AG04450 (cell line): ENCODE measurements at places on chromosomes 4 and X.

DNA sequence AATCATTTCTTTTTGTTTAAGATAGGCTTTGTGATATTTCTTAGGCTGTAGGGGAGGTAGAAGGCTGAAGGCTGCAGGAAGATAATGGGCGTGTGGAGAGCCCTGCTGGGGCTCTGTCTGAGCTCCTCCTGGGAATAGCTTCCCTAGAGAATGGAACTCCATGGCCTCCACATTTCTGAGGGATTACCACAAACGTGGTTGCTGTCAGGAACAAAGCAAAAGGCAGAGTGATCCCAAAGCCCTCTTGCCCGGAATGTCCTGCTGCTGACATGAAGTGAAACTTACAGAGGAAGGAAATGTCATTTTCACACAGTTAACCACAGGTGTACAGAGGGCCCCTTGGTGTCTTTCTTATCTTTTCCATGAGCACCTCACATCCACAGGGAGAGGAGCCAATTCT lies 89.3 kb downstream of the DDIT4L start:
- DNase-seq, result no peak

- DNase-seq, result no peak
Observed at GRCh38 chr4:10688846-10689245, 4.3 kb upstream of the CLNK start.

DNA sequence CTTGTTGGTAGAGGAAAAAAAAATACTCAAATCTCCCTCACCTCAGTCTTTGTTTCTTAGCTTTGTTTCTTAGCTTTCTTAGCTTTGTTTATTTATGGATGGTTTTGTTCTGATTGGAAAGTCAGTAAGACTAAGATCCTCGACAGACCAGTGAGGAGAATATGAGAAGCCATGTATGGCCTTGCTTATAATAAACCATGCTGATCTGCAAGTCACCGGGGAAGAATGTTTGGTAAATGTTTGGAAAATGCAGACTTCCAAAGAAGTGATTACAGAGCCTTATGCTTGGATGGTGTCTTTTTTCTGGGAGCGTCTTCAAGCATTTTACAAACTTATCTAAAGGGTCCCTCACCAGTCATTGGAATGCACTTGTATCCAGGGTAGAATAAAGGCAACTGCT lies 90.1 kb upstream of the NOCT start:
- peak; percentile 33 for DNase-seq

DNA sequence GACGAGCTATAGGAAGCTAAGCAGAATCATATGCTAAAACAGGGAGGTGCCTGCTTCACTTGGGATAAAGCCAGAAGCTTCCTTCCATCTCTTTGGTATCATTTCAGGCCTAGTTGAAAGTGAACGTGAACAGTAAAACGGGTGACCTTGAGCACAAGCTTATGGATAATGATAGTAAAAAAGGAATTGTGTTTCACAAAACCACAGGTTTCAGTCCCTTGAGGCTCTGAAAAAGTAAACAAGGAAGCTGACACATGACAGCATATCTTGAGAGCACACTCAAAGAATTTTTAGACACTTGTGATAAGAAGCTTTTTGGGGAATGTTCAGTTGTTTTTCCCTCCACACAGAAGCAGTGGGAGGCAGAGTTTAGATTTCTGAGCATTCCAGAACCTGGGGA lies 286.1 kb downstream of the DCHS2 start:
- no peak for DNase-seq

DNA sequence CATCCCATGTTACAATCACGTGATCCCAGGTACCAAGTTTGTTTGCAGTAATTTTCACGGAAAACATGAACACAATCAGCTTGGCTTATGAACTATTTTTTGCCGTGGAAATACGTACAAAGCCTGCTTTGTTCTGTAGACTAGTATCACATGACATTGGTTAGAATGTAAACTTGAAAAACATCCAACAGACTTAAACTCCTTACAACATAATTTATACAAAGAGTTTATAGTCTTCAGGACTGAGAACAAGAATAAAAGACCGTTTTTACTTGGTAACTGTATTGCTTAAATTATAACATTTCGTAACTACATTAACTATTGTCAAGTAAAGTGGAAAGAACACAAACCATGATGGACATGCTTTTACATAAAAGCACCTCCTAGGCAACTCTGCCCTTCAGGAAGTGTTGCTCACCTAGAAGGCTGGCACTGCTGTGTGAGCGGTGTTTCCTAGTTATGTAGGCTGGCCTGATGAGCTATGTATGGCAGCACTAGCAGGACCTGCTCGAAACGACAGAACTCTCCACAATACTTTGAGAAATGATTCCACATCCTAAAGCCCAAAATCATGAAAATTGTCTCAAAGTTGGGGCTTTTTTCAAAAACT lies 41.8 kb upstream of the WDR1 start:
- peak; percentile 10 for DNase-seq

- no peak for DNase-seq
Observed at GRCh38 chrX:39967348-39967747, 130.4 kb downstream of the BCOR start.

GRCh38 chr4:148573296-148573695 lies 131.1 kb upstream of the NR3C2 start:
- no peak for DNase-seq

DNA sequence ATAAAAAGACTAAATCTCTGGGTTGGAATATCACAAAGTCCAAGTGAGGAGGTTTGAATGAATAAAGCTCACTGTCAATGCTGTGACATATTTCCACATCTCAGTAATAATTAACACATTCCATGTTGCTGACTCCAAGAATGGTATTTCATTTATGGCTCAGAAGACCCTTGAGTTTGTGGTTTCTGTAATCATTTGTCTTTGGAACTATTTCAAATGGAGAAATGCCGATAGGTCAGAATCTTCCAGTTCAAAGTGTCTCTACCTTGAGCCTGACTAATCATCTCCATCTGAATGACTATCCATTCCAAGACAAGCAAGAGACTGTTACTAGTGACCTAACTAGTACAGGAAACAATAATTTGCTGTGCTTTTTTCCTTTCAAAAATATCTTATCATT lies 24.2 kb upstream of the SLC2A9 start:
- DNase-seq, result no peak

GRCh38 chr4:169340834-169341233 lies 70.1 kb upstream of the SH3RF1 start:
- DNase-seq, result no peak

- no peak for DNase-seq
Observed at GRCh38 chrX:67720344-67720743, 176.5 kb downstream of the AR start.

- no peak for DNase-seq
Observed at GRCh38 chr4:43234626-43235415, 342.3 kb downstream of the GRXCR1 start.

DNA sequence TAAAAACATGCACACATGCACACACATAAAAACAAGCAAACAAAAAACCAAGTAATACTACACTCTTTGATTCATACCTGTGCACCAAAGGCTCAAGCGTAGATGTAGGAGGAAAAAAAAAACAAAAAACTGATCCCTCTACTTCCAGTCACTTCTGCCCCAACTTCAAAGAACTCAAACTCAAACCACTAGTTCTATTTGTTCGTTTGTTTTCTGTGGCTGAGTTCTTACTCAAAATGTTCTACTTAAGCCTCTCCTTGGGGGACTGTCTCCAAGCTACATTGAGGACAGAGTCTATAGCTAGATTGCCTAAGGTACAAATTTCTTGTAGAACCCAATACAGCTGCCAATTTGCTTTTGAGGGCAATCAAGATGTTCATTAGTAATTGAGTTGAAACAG lies 171.0 kb upstream of the ATOH1 start:
- DNase-seq, result no peak

DNA sequence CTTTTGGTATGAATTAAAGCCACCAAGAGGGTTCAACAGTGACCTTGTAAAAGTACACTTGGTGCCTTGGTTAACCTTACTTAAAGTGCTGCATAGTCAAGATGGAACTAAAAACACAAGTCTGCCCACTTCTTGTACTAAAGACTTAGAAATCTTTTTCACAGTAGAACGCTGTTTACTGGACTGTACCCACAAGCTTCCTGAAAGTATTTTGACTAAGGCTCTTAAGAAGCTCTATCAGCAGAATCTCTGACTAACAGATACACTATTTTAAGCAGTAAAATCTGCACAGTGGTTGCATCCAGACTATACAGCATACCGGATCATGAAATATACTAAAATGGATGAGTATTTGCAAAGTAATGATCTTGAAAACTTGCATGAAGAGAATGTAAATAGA lies 7.2 kb downstream of the RAB28 start:
- peak; percentile 54 for DNase-seq

- no peak for DNase-seq
Observed at GRCh38 chrX:42399632-42400024, 378.3 kb downstream of the PPP1R2C start.

- no peak for DNase-seq
Observed at GRCh38 chrX:101394372-101394771, 3.6 kb downstream of the RPL36A start.

- no peak for DNase-seq
Observed at GRCh38 chr4:179631321-179631720, 2189.1 kb upstream of the AGA start.

GRCh38 chrX:13414006-13414647 lies 94.3 kb upstream of the ATXN3L start:
- no peak for DNase-seq

- no peak for DNase-seq
Observed at GRCh38 chr4:125169192-125169591, 145.6 kb upstream of the FAT4 start.

GRCh38 chr4:144179152-144179739 lies 38.7 kb upstream of the GYPA start:
- DNase-seq, result no peak

GRCh38 chr4:11720292-11720691 lies 291.6 kb upstream of the HS3ST1 start:
- no peak for DNase-seq

DNA sequence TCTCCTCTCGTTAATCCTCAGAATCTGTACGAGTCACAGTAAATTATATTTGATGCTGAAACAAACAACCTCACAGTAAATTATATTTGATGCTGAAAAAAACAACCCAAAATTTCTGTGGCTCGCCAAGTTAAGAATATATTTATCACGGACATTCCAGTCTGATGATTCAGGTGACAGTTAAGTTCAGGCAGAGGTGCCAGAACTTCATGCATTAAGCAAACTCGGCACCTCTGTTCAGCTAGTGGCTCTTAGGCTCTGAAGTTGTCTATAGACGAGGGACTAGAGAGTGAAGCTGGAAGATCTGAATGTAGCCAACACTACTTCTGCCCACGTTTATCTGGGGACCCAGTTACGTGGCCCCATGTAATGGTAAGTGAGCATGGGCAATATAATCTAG lies 132.2 kb upstream of the AGA start:
- DNase-seq, result no peak

DNA sequence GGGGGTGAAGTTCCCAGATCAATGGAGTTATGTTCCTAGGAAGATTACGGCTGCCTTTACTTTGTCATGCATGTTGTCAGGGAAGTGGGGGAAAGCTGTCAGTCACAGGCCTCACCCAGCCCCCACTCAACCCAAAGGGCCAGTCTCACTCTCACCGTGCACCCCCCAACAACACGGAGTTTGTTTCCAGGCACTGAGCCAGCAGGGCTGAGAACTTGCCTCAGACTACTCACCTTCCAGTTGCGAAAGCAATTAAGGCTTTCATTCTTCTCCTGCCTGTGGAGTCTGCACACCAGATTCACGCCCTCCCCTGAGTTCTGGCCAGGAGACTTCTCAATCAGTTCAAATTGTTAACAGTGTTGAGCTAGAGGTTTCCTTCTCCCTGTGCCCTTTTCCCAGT lies 114.3 kb downstream of the SH3BGRL start:
- no peak for DNase-seq

DNA sequence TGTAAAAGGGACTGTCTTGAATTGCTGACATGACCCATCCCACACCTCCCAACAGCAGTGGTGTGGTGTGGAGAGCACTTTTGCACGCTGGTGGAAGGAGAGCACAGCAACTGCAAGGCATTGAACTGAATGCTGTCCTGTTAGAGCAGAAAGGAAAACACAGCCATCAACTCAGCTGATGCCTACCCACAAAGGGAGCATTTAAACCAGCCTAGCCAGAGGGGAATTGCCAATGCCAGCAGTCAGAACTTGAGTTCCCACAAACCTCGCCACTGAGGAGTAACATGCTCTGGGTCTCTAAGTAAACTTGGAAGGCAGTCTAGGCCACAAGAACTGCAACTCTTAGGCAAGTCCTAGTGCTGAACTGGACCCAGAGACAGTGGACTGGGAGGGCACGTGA lies 31.9 kb downstream of the MAGED4 start:
- DNase-seq, result no peak

- DNase-seq, result peak; percentile 34
Observed at GRCh38 chrX:24259544-24260240, 54.2 kb downstream of the SUPT20HL2 start.

DNA sequence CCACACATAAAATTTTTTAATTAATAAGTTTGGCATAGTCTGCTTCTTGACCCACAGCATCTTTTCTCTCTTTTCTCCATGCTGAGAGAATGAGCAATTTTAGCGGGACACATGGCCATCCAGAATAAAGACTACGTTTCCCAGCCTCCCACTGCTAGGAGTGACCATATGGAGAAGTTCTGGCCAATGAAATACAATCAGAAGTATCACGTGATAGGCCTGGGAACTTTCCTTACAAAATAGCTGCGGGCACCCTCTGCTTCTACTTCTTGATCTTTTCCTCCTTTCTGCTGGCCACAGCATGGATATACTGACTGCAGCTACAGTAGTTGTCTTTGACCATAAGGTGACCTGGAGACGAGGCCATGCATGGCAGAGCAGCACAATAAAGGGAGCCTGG lies 348.0 kb downstream of the BCOR start:
- no peak for DNase-seq

DNA sequence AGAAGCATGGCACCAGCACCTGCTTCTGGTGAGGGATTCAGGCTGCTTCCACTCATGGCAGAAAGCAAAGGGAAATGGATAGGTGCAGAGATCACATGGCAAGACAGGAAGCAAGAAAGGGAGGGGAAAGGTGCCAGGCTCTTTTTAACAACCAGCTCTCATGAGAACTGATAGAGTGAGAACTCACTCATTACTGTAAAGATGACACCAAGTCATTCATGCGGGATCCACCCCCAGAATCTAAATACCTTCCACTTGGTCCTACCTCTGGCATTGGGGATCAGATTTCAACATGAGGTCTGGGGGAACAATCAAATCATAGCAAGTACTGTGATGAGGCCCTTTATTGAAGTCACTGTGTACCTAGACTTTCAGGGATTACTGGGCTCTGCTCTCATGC lies 72.0 kb upstream of the PRDM5 start:
- no peak for DNase-seq

DNA sequence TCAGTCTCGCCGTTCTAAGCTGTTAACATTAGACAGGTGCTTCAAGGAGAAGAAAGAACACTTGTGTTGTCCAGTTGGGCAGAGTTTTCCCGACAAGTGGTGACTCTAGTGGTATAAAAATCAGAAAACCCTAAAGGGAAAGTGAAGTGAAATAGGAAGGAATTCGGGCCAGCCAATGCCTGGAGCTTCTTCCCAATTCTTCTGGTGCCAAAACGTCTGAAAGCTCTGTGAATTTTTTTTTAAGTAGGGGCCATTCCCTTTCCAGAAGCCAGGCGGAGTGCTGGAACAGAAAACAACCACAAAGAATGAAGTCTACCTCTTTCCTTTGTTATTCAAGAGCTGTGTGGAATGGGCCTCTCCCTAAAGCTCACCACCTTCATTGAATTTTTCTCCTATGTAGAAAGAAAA lies 43.1 kb upstream of the PPARGC1A start:
- DNase-seq, result no peak
